Cerebellar nuclear complex (tissue), 1 donor: ENCODE measurements at places on chromosomes 4 and X.

DNA sequence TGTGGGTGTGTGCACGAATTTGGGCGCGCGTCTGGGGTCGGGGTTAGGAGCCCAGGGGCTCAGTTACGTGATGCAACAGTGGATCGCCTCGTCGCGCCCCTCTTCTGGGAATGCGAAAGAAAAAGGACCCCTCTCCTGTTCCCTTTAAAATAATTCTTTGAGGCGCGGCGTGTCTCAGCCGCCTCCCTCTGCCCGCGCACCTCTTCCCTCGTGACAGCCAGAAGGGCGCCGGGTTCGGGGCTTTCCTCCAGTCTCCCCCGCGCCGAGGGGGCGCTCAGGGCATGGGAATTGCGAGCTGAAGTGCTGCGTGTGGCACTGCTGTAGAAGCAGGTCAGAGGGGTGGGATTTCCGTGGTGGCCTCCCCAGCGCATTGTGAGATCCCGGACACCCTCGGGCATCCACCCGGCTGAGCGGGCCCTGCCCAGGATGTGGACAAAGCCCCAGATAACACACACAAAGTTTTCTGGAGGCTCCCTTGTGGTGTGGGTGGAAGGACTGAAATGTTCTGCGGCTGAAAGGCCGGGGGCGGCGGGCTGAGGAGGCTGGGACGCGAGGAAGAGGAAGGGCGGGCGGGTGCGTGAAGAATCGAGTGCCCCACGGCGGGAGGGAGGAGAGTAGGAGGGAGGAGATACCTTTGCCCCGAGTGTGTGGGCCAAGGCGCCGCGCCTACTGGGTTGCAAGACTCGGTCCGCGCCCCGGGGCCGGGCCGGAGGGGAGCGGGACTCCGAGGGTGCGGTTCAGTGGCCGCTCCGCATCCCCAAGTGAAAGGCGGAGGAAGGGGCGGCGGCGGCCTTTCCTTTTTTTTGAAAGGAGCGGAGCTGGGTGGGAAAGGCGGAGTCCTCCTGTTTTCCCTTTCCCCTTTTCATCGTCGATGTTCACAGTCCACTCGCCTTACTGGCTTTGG lies 752 bp downstream of the SEPTIN11 start:
- no peak for DNase-seq

DNA sequence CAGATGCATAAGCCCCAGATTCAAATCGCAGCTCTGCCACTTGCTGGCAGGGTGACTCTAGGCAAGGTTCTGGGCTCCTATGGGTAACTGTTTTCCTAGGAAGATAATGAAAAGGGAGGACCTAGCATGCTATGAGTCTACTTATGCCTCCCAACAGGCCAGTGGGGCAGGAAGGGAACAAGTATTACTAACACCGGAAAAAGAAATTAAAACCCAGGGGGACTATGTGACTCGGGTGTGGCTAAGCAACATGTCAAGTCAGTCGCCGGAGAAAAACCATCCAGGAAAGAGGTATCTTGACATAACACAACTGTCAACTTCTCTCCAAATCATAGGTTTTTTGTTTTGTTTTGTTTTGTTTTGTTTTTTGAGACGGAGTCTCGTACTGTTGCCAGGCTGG lies 45.5 kb upstream of the RBPJ start:
- no peak for DNase-seq

- DNase-seq, result no peak
These were observed 443.7 kb downstream of the CENPC start for GRCh38 chr4:67101612-67102011.

DNA sequence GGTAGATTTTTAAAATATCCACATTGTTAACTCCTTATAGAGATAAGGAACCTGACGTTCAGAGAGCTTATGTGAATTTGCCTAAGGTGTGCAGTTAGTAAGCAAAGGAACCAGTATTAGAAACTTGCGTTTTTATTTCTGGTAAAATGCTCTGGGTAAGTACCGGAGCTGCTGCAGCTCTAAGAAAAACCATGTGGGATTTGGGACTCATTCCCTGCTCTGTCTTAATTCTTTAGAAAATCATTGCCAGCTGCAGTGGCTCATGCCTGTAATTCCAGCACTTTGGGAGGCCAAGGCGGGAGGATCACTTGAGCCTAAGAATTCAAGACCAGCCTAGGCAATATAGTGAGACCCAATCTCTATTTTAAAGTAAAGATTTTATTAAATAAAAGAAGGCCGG lies 5.8 kb downstream of the CCKAR start:
- DNase-seq, result no peak

DNA sequence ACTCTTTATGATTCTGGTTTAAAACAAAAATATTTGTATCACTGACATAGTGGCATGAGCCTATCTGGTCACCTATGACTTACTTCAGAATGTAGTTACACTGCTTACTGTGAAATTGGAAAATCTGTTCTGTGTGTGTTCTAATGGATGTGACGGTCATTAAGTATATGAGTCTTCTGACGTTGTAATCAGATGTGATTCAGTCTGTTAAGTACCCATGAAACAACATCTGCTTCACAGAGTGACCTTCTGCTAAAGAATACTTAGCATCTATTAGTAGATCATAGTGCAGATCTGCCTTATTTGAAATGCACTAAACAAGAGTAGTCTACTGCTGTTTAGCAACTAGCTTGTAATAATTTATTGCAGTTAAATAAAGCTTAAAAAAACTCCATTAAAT lies 317.1 kb downstream of the DCTD start:
- DNase-seq, result no peak

- no peak for DNase-seq
These were observed 122.4 kb upstream of the ACSL4 start for GRCh38 chrX:109855501-109855900.

DNA sequence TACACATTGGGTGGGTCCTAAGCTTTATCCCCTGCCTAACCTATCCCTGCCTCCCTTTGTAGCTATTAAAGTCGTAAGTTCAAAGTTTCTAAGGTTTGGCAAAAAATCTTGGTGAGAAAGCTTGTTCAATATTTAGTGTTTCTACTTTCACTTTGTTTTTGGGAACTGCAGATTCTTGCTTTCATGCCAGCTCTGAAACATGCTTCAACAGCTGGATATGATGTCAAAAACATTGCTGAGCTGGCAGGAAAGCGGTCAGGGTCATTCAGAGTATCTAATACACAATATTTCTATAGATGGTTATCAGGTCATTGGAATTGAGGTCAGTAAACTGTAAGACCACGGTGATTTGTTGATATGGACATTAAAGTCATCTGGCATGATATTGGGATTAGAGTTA lies 19.7 kb downstream of the CENPI start:
- no peak for DNase-seq

DNA sequence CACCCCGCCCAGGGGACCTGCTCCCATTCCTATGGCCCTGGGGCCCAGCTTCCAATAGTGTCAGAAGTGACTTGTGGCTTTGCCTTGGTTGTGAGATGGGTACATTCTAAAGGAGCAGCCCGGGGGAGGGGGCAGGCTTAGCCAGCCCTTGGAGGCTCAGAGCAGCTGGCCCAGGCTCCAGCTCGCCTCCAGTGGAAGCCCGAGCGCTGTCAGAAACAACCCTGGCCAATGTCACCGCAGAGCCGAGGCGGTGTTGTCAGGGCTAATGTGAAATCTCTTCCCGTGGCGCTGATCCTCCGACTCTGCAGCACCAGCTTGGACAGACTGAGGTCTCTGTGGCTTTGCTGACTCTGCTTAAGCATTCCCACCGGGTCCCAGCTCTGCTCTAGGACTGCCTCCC lies 29.2 kb upstream of the ZNF81 start:
- DNase-seq, result no peak

DNA sequence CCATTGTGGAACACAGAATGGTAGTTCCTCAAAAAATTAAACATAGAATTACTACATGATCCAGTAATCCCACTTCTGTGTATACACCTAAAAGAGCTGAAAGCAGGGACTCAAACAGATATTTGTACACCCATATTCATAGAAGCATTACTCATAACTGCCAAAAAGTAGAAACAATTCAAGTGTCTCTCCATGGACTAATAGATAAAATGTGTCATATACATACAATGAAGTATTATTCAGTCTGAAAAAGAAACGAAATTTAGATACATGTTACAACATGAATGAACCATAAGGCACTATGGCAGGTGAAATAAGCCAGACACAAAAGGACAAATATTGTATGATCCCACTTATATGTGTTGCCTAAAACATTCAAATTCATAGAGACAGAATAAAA lies 145.1 kb downstream of the ANTXR2 start:
- DNase-seq, result no peak

DNA sequence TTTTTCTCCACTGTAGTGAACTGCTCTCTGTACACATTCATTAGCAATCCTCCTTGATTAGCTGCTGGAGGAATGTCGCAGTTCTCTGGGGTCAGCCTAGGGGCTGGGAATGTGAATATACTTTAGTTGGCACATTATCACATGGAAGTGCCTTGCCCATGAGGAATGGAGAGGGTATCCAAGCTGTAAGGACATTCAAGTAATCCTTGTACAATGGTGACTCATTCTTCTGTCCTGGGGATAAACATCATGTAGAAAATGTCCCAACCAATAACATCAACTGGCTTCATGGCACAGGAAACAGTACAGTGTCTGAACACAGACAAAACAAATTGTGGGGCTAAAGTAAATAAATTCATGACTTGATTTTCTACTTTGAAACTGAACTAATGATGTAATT lies 147.1 kb downstream of the GLRA2 start:
- no peak for DNase-seq

DNA sequence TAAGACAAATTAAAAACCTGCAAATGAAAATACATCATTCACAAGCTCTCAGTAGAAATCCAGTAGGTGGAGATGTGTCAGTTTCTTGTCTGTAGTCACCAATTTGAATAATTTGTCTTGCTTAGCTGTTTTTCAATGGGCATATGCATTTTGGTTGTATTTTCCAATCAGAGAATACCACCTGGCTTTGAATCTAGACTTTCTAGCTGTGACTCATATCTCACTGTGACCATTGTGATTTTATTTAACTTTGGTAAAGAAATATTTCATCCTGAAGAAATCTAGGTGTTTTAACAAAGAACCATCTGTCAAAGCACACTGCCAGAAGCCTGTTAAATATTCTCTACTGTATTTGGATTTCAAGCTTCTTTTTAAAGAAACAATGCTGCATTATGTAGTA lies 1650.6 kb upstream of the IGFBP7 start:
- DNase-seq, result no peak

- DNase-seq, result no peak
These were observed 1963.1 kb upstream of the TENM3 start for GRCh38 chr4:180280076-180280475.

- DNase-seq, result no peak
These were observed at the start of gene POF1B for GRCh38 chrX:85379174-85379907. POF1B (minus strand) TSS chrX:85379665; CDS start chrX:85379454, 211 bp downstream.

DNA sequence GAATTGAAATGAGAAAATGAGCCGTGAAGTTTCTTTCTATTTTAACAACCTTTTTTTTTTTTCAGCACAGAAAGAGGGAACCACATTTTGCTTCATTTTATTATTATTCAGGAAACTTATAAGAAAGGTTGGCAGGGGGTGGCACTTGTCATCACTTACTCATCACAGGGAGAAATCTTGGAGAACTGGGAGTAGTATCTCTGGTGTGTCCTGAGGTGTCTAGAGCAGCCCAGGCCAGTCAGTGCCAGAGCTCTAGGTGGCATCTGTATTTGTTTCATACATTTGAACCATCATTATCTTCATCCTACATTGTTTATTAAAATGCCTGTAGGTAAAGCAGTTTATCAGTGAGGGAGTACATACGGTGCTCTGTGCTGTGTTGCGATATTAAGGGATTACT lies 43.8 kb upstream of the ARHGAP24 start:
- no peak for DNase-seq

DNA sequence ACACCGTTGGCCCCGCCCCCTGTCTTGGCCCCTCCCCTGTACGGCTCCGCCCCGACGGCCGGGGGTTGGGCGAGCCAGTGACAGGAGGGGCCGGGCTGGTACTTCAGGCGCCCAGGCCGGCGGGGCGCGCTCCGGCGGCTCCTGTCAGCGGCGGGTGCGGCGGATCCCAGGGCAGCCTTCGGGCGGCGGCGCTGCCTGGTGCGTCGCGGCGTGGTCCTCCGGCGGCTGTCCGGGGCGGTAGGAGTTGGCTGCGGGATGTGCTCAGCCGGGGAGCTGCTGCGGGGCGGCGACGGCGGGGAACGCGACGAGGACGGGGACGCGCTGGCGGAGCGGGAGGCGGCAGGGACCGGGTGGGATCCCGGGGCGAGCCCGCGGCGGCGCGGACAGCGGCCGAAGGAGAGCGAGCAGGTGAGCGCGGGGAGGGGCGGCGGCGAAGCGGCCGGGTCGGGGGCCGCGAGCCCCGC lies at the start of gene FAM241A:
TSS of gene FAM241A (plus strand) at position 129 of the 464 bp plus-strand sequence. CDS start at position 256, 127 bp downstream.
- DNase-seq, result no peak

- no peak for DNase-seq
These were observed 843 bp downstream of the RPL34 start for GRCh38 chr4:108620933-108621905.

DNA sequence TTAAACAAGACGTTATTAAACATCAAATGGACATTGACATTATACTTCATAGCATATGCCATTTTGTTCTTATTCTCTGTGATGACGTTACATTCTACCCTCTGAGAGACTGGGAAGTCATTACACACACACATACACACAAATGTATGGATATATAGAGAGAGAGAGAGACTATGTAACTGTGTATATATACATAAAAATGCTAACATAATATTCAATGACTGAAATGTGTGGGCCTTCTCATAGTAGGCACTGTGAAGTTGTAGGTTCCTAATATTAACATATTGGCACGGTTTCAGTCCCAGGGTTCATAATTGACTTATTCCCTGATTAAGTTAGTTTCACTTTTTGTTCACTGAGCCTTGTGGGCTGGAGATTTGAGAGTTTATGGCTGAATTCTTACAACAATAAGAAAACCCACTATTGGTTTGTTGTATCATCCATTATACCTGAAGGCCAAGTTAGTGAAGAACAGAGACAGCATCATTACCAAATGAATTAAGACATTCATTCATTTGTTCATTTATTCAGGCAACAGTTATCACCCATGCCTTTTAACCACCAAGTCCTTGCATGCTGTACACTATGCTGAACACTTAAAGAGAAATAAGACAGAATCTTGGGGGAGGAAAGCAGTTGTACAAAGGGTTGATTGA lies 68.5 kb downstream of the GAB1 start:
- no peak for DNase-seq

DNA sequence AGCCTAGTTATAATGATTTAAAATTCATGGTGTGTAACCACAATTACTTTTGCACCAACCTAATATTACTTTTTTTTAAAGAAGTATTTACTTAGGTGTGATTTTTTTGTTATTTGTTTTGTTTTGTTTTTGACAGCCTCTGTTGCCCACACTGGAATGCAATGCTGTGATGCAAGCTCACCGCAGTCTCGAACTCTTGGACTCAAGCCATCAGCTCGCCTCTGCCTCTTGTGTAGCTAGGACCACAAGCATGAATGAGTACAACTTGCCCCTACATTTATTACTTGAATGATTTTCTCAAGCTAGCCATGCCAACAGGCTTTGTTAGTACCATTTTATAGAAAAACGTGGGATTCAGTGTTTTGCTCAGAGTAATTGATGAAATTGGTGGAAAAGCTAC lies 488.8 kb upstream of the CPEB2 start:
- no peak for DNase-seq

- DNase-seq, result no peak
These were observed 56.3 kb upstream of the NAP1L5 start for GRCh38 chr4:88753658-88754571.

DNA sequence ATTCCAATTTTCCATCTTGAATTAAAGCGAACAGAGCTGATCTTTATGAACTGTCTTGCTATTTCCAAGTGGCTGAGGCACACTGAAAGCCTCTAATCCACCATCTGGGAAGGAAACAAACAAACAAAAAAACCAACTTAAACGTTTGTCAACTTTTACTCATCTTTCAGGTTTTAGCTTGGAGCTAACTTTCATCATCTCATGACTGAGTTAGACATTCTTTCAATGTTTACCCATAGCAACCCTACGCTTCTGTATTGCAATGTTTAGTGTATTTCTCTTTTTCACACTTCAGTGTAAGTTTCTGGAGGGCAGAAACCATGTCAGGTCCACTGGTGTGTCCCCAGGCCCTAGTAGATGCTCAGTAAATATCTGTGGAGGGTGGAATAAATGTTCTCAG lies 343.8 kb downstream of the GBA3 start:
- DNase-seq, result no peak
